Spleen (tissue), 13 donors: ENCODE measurements at places on chromosomes 13 and 19. TPM values are rescaled to one million over a fixed set of nuclear protein-coding genes. Genes with fewer than 3 reads are reported as not detected.

SUPT5H gene
- 104 TPM for total RNA-seq

PLK5 gene
- total RNA-seq: not detected

DNA sequence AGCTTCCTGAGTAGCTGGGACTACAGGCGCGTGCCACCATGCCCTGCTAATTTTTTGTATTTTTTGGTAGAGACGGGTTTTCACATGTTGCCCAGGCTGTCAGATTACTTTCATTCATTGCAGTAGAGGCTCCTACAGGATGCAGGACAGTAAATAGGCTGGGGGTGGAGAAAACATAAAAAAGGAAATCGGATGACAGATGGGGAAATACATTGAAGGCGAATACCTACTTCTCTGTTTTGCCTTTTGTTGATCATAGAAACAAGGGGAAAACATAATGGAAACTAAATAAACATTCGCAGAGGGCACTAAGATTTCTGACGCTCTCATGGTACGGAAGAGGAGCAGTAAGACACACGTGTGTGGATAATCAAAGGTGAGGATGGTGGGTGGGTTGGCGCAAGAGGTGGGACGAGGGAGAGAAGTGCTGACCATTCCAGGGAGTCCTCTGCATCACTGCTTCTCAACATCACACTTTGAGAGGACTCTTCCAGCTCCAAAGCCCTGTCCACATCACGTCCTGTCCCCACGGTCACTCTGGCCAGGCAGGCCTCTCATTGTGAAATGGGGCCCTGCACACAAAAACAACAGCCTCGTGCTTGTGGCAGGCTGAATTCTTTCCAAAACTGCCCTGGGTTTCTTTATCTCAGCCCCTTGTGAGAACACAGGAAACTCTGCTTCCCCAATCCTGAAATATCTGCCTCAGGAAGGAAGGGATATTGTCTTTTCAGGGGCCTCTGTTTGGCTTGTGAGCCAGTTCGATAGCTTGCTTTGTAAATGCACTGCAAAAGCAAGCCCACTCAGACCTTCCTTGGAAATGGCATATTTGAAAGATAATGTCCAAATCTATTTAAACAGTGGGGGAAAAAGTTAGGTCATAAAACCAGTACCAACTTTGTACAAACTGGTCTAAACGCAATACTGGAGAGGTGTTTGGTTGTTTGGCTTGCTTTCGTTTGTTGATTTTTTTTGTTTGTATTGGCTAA lies 188.5 kb downstream of the FOXO1 start:
- no peak for DNase-seq

- DNase-seq: no peak
Measured at GRCh38 chr13:110620596-110620995, 5.3 kb downstream of the NAXD start.

MTUS2 gene
- 3.2 TPM for total RNA-seq

TMEM38A gene
- total RNA-seq: 3.9 TPM

NOVA2 gene
- total RNA-seq: 5.4 TPM
